ENCODE measurements at places on chromosomes 4 and X. TPM values are rescaled to one million over a fixed set of nuclear protein-coding genes. Genes with fewer than 3 reads are reported as not detected.

Gene MAGEA9B
- not detected for total RNA-seq

DNA sequence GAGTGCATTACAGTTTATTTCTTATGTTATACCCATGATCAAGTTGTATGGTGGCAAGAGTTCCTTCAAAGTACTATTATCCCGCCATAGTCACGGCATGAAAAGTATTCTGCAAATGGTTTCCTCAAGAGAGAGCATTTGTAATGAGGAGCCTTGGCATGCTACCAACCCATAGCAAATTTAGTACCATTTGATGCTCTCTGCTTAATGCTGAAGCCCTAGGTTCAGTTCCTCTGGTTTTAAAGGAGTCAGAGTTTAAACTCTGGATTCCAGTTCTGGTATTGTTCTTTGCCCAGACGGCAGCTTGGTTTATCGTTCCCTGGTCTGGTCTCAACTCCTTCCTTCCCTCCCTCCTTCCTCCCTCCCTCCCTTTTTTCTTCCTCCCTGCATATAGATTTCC, 371.3 kb downstream of the BMPR1B start:
- H3K27me3 ChIP-seq: no peaks in the 10 kb centered on the region
- peaks cover 16% of the 10 kb centered on the region for H3K4me1 ChIP-seq
- no peak overlapping the region for H3K27ac ChIP-seq
- no peak overlapping the region for H3K4me3 ChIP-seq
- no peaks in the 10 kb centered on the region for H3K36me3 ChIP-seq
- no peak for DNase-seq

GRCh38 chrX:143635915-143636314, at the start of gene SLITRK4:
Gene SLITRK4, minus strand, starts transcription at chrX:143636101. Its CDS starts 4,993 bp downstream, at chrX:143631108.
- no peaks in the 10 kb centered on the region for H3K27me3 ChIP-seq
- DNase-seq: no peak
- no peaks in the 10 kb centered on the region for H3K36me3 ChIP-seq

DNA sequence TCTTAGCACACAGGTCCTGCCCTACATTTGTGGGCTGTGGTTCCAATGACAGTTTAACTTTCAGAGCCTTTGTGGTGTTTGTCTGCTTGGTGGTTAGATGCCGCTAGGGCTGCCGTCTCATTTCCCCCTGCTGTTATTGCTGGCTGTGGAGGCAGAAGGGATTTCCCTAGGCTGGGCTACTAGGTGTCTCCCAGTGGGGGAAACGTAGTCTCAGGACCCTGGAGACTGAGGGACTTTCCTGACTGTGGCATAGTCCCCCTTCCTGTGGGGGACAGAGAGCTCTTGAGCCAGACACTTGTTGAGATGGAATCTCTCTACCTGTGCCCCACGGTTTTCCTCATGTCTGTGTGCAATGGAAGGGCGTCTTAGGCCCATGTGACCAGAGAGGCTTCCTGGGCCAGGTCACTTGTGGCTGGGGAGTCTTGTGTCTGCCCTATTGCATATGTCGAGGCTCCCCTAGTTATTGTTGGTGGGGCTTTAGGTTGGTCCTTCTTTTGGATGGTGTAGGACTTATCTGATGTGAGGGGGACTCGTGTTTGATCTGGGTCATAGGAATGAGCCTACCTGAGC, 68.2 kb downstream of the ARHGAP10 start:
- H3K36me3 ChIP-seq: peaks cover 7% of the 10 kb centered on the region
- no peak overlapping the region for H3K4me3 ChIP-seq
- 0 out of 2 replicates have a peak overlapping the region, but pooled peaks have one; percentile 24 for H3K27ac ChIP-seq
- DNase-seq: no peak
- H3K27me3 ChIP-seq: peaks cover 2% of the 10 kb centered on the region
- H3K4me1 ChIP-seq: peaks cover 45% of the 10 kb centered on the region

GRCh38 chrX:25084446-25084845, 68.7 kb upstream of the ARX start:
- no peak overlapping the region for H3K4me3 ChIP-seq
- H3K27me3 ChIP-seq: no peaks in the 10 kb centered on the region
- DNase-seq: no peak
- H3K36me3 ChIP-seq: no peaks in the 10 kb centered on the region

Gene TRIM75
- not detected for total RNA-seq

DNA sequence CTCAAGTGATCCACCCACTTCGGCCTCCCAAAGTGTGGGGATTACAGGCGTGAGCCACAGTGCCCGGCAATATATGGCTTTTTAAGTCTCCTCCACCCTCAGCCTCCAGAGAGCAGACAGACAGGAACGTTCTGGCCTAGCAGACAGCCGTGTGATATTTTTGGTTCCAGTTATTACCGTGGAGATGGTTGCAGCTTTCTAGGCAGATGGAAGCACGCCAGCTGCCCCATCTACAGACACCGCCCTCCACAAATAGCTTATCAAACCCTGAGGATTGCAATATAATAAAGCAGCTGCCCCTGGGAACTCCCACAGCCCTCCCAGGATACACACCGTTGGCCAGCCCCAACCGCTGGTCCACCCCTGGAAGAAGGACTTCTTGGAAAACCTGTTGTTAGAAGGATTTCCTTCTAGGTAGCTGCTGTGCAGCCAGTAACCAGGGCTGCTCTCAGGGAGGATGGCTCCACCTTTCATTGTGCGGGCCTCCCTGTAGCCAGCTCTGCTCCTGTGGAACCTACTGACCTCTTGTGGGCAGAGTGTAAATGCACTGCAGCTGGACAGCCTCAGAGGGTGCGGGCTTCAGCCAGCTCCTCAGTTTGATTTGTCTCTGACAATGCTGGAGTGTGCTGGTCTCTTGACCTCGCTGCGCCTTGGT, 44.0 kb downstream of the SLC25A5 start:
- peaks cover 19% of the 10 kb centered on the region for H3K4me1 ChIP-seq
- no peaks in the 10 kb centered on the region for H3K36me3 ChIP-seq
- H3K27ac ChIP-seq: no peak overlapping the region
- peak; percentile 59 for DNase-seq

- H3K4me1 ChIP-seq: peaks cover 10% of the 10 kb centered on the region
- no peak overlapping the region for H3K4me3 ChIP-seq
- H3K27ac ChIP-seq: peak overlapping the region; percentile 59
- DNase-seq: peak; percentile 25
- no peaks in the 10 kb centered on the region for H3K27me3 ChIP-seq
These were observed 412.5 kb downstream of the ADAM29 start for GRCh38 chr4:175330652-175331051.

- no peak for DNase-seq
- no peak overlapping the region for H3K4me3 ChIP-seq
- no peak overlapping the region for H3K27ac ChIP-seq
- no peaks in the 10 kb centered on the region for H3K36me3 ChIP-seq
These were observed 172.0 kb upstream of the IL15 start for GRCh38 chr4:141464366-141464765.

Gene DGKK
- not detected for total RNA-seq

GRCh38 chrX:155747520-155747919, 133.6 kb upstream of the VAMP7 start:
- H3K27ac ChIP-seq: no peak overlapping the region
- DNase-seq: no peak
- H3K36me3 ChIP-seq: no peaks in the 10 kb centered on the region
- H3K27me3 ChIP-seq: no peaks in the 10 kb centered on the region
- no peaks in the 10 kb centered on the region for H3K4me1 ChIP-seq

GRCh38 chr4:122733787-122734120, 1.2 kb downstream of the BBS12 start:
- peak overlapping the region; percentile 96 for H3K4me3 ChIP-seq
- H3K27me3 ChIP-seq: no peaks in the 10 kb centered on the region
- no peaks in the 10 kb centered on the region for H3K36me3 ChIP-seq
- peak overlapping the region; percentile 98 for H3K27ac ChIP-seq
- DNase-seq: no peak

DNA sequence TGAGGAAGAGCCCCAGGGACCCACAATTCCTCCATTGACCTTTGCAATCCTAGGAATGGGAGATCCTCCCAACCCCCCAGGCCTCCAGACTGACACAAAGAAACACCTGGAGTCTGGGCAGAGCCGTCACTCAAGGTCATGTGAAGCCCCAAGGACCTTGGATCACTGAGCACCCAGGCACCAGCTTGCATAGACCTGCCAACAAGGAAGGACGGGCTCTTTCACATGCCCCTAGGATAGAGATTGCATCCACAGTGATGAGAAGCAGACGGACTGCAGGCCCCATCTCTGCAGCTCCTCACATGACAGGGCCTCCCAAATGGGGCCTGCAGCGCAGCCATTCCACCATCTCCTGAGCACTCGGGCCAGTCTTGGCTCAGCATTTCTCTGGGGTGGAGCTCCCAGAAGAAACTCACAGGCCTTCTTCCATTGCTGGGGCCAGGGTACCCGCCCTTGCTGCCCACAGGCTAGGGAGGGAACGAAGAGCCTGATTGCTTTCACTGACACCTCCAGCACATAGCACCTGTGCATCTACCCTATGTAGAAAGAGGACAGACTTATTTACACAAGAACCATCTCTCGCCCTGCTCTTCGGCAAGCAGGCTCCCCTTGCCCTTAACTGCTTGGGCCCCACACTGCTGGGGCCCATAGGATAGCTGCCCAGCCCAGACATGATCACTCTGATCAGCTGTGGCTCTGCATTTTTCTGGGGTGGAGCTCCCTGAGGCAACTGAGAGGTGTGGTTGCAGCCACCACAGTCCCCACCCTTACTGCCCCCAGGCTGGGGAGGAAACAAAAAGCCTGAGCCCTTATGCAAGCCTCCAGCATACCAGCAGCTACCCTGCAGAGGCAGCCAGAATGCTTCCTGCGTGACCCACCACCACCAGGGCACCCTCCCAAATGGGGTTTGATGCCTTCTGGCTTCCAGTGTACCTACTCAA, 185.7 kb upstream of the ZCCHC13 start:
- H3K4me1 ChIP-seq: no peaks in the 10 kb centered on the region
- no peaks in the 10 kb centered on the region for H3K27me3 ChIP-seq
- no peaks in the 10 kb centered on the region for H3K36me3 ChIP-seq
- no peak overlapping the region for H3K4me3 ChIP-seq
- DNase-seq: no peak

- H3K4me1 ChIP-seq: peaks cover 30% of the 10 kb centered on the region
- DNase-seq: no peak
- H3K27me3 ChIP-seq: no peaks in the 10 kb centered on the region
- H3K36me3 ChIP-seq: peaks cover 17% of the 10 kb centered on the region
- H3K4me3 ChIP-seq: peak overlapping the region; percentile 34
- peak overlapping the region; percentile 44 for H3K27ac ChIP-seq
These were observed 22.0 kb downstream of the NBDY start for GRCh38 chrX:56751071-56751470.

DNA sequence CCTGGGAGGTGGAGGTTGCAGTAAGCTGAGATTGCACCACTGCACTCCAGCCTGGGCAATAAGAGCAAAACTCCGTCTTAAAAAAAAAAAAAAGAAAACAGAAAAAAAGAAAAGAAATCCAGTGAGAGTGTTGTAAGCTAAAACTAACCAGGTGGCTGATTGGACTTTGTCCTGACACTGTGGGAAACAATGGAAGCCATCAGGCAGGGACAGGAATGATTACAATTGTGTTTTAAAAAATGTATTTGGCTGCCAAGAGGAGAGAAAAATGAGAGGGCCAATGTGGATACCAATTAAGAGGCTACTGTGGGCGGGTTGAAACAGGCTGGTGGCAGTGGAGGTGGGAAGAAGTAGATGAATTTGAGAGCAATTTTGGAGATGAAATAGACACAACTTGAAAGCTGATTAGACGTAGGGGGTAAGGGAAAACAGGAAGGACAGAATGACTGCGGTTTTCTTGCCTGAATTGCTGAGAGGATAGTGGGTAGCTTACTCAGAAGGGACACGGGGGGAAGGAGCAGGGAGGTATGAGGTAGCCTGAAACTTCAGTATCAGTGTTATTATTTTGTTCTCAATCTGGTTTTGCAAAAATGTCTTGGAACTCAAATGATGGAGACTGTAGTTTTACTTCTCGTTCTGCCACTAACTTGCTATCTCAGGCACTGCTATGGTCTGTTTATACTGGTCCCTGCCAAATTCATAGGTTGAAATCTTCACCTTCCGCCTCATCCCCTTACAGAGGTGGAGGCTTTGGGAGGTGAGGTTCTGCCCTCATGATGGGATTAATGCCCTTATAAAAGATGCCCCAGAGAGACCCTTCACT, 45.6 kb upstream of the CHRNA9 start:
- peaks cover 52% of the 10 kb centered on the region for H3K27me3 ChIP-seq
- no peak overlapping the region for H3K4me3 ChIP-seq
- no peak overlapping the region for H3K27ac ChIP-seq
- no peak for DNase-seq

DNA sequence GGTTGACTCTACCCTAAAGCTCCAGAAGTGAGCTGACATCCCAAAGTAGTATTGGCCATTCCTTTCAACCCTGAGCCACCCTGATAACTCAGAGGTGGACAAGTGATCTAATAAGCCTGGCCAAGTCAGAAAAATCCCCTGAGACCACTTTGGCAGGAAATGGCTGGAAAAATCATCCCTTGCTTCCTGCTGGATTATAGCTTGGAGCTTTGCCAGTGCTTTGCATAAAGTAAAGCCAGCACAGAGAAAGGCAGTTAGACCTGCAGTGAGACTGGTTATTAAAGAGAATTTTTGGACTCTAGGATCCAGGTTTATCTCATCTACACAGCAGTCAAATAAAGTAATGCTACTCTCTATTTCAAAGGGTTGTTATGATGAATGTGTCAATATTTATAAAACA, 6.4 kb downstream of the CXCL3 start:
- no peak for DNase-seq
- H3K4me1 ChIP-seq: peaks cover 33% of the 10 kb centered on the region
- no peaks in the 10 kb centered on the region for H3K36me3 ChIP-seq
- H3K27ac ChIP-seq: no peak overlapping the region

Gene CLDN34
- not detected for total RNA-seq

DNA sequence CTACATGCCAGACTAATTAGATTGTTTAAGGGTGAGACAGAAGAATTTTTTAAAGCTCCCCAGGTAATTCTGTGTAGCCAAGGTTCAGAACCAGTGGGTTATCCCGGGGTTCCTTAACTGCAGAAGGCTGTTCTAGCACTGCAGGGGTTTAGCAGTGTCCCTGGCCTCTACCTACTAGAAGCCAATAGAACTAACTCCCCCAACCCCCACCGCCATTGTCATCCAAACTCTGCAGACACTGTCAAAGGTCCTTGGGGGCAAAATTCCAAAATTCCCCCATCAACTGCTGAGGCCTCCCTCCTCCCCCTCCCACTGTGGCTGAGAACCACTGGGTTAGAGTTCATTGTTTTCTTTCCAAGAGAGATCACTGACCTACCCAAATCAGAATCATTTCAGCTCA, 66.4 kb downstream of the MOSPD2 start:
- H3K4me3 ChIP-seq: no peak overlapping the region
- H3K4me1 ChIP-seq: peaks cover 50% of the 10 kb centered on the region
- DNase-seq: no peak
- peak overlapping the region; percentile 51 for H3K27ac ChIP-seq

DNA sequence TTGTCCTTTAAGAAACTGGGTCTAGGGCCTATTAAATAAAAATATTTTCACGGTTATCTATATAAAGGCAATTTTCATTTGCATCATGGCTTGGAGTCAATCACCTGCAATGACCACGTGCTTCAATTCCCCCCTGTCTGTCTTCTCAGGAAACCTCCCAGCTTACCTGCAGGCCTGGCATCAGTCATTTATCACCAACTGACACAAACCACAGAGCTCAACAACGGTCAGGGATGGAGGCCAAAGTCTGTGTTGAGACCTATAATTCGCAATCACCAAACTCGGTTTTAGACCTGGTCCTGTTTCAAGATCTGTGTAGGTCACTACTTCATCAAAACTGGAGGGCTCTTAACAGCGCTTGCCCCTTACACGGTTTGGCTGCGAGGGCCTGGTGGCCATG, 1.9 kb downstream of the SLC9A7 start:
- peak overlapping the region; percentile 94 for H3K4me3 ChIP-seq
- no peaks in the 10 kb centered on the region for H3K27me3 ChIP-seq
- H3K36me3 ChIP-seq: peaks cover 4% of the 10 kb centered on the region
- H3K4me1 ChIP-seq: peaks cover 42% of the 10 kb centered on the region
- no peak overlapping the region for H3K27ac ChIP-seq
- no peak for DNase-seq

Gene RLIM
- 43.9 TPM for total RNA-seq

GRCh38 chr4:182491719-182492118, 248.5 kb downstream of the TENM3 start:
- peaks cover 6% of the 10 kb centered on the region for H3K36me3 ChIP-seq
- H3K4me1 ChIP-seq: peaks cover 72% of the 10 kb centered on the region
- H3K27ac ChIP-seq: peak overlapping the region; percentile 77
- DNase-seq: no peak
- H3K4me3 ChIP-seq: peak overlapping the region; percentile 85

Data from HFFc6 (cell line).